ENCODE measurements at places on chromosomes 7 and 10.

DNA sequence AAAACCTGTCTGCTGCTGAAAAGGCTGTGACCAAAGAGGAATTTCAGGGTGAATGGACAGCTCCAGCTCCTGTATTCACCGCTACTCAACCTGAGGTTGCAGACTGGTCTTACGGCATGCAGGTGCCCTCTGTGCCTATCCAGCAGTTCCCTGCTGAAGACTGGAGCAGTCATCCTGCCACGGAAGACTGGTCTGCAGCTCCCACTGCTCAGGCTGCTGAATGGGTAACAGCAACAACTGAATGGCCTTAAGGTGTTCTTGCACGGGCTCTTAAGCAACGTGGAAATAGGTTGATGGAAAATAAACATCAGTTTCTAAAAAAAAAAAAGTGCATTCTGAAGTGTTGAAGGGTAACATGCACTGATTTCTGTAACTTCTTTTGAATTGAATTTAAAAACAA, 82.3 kb downstream of the DAGLB start:
- DNase-seq = no peak

DNA sequence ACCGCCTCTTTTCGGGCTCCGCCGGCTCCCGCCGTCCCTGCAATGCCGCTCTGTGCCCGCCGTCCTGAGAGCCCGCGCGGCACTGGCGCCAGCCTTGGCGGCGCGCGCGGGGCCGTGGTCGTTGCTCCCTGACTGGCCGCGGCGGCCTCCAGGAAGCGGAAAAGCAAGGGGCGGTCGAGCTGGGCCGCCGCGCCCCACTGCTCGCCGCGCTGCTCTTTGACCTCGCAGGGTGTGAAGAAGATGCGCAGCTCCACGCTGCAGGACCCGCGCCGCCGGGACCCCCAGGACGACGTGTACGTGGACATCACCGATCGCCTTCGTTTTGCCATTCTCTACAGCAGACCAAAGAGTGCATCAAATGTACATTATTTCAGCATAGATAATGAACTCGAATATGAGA, at the start of gene CDC14C:
CDC14C (plus strand) TSS at position 115 of the 400 bp plus-strand sequence; CDS start at position 241, 126 bp downstream.
- no peak for DNase-seq

- DNase-seq = no peak
Measured at GRCh38 chr7:38873433-38873832, 35.6 kb downstream of the VPS41 start.

DNA sequence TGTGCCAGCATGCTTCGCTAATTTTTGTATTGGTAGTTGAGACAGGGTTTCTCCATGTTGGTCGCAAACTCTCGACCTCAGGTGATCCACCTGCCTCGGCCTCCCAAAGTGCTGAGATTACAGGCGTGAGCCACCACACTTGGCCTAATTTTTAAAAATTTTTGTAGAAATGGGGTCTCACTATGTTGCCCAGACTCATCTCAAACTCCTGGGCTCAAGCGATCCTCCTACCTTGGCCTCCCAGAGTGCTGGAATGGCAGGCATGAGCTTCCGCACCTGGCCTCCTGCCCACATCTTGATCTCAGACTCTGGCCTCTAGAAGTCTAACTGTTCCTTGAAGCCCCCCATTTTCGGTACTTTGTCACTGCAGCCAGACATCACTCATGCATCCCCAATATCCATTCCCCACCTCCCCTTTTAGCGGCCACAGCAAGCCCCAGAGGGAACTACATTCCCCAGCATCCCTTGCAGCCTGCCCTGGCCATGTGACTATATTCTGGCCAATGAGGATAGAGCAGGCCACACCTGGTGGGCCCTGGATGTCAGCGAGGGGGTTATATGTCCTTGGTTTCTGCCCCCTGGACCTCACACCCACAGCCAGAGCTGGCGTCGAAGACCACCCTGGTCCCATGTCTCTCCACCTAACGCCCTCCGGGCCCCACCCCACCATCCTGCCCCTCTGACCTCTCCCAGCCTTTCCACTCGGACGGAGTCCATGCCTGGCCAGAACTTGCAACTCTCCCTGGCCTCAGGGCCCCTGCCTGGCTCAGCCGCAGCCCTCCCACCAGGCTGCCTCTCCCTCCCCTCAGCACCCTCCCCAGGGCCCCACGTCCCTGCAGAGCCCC, 33.8 kb downstream of the MICALL2 start:
- DNase-seq = no peak

DNA sequence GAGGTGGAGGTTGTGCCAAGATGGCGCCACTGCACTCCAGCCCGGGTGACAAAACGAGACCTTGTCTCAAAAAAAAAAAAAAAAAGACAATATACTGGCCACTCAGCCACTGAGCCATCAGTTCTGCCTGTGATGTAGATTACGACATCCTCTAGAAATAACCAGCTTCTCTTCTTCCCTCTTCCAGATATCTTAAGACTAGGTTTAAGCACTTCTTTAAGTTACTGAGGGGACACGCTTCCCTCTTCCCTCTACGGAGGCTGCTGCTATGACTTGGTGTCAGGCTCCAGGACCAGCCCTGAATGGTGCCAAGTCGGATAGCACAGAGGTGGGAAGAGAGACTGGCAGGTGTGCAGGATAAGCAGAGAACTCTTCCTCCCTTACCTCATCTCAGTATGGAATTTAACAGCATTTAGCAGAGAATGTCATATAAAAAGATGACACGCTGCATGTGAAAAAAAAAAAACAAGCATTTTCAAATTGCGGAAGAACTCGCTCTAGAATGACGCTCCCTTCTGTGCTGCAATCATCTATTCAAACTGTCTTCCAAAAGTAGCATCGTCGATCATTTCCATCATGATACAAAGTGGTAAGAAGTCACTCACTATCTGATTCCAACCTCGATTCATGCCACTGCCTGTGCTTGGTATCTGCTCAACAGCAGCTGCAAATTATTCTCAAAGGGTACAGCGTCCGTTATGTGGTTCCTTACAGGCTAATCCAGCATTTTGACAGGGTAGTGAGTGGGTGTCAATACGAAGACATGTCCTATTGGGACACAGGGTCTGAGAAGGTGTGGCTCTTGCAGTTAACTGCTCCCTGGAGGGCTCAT, 13.8 kb downstream of the DAGLB start:
- no peak for DNase-seq

DNA sequence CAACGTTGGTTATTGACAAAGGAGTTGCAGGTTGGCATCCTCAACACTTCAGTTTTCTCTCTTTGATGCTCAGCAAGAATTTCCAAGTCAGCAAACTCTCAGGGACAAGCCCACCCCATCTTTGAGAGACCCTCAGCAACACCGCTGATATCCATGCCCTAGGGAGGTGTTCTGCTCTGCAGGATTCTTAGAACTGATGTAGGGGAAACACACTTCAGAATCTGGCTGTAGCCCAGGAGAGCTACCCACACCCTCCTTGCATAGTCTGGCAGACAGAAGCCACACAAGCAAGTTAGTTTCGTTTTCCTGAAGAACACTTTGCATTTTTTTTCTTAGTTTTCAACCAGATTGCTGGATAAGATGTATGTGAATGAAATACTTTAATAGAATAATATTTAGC, 822 bp downstream of the SAMD9L start:
- DNase-seq = peak; percentile 61

GRCh38 chr10:78567680-78568455, 500.9 kb upstream of the ZMIZ1 start:
- no peak for DNase-seq

DNA sequence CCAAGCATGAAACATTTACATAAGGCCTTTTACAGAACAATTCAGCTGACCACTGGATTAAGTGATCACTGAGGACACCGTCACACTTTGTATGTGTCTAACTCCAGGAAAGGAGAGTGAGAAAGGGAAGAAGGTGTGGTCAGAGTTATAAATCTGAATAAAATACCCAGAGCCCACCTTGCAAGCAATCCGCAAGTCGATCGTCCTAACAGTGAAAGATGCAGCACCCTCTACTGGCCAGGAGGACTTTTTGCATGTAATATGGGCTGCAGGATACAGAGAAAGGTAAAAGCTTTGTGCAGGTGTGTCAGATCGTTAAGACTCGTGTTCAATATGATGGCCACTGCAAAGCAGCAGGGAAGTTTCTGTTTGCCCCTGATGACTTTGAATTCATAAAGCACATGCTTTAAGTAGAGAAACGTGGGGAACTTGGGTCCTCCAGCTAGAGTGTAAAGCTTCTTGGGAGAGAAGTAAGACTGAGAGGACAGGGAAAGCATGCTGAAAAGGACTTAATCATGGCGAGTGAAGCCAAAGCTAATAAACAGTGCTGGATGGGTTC, 68.5 kb upstream of the BMPER start:
- peak; percentile 57 for DNase-seq

- DNase-seq = peak; percentile 71
Measured at GRCh38 chr7:81616951-81617350, 152.9 kb downstream of the HGF start.

DNA sequence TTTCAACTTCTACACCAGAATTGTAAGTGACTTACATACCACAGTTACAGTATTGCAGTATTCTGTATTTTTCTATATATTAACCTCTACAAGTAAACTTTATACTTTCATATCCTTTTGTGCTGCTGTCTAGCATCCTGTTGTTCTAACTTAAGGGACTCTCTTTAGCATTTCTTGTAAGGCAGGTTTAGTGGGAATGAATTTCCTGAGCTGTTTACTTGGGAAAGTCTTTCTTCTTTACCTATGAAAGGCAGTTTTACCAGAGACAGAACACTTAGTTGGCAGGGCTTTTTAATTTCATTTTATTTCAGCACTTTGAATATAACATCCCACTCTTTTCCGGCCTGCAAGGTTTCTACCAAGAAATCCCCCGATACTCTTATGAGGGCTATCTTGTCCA, 75.8 kb upstream of the WAC start:
- no peak for DNase-seq

DNA sequence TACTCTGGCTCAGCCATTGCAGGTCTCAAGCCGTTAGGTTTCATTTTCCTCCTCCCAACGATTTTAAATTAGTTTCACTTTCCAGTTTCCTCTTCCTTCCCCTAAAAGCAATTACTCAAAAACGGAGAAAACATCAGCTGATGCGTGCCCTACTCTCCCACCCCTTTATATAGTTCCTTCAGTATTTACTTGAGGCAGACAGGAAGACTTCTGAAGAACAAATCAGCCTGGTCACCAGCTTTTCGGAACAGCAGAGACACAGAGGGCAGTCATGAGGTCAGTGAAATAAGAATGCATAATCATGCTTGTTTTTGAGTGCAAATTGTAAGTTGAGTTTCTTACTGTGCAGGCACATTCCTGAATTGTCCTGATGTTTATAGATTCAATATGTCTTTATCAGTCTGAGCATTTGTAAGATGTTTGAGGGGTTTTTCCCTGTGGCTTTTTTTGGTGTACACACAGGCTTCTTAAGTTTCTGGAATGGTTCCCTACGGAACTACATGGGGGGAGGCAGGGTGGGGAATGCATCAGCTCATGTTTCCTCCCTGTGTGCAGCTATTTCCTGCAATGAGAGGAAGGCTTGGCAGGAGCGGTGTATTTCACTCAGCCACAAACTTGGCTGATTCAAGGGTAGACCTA, at the start of gene IFIT3:
IFIT3 (plus strand) TSS at position 195 of the 639 bp plus-strand sequence; CDS start at position 272, 77 bp downstream.
- DNase-seq = peak; percentile 95

DNA sequence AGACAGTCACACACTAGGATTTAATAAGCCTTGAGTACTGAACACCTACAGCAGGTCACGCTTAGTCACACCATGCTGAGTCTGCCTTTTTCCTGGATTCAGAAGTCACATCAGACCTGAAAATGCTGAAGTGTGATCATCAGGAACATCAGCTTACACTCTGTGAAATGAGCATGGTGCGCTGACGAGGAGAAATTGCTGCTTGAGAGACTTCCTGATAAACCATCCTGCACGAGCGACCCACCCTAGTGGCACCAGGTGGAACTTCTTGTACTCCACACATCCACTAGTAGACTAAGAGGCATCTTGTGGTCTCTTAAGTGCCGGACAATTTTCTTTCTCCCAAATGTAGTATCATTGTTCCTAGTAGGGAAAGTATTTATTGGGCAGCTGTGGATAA, 51.8 kb upstream of the MRLN start:
- DNase-seq = peak; percentile 8

- peak; percentile 76 for DNase-seq
Measured at GRCh38 chr10:18279173-18279572, 138.9 kb downstream of the CACNB2 start.

- DNase-seq = peak; percentile 29
Measured at GRCh38 chr7:47550788-47551470, 31.0 kb downstream of the TNS3 start.

DNA sequence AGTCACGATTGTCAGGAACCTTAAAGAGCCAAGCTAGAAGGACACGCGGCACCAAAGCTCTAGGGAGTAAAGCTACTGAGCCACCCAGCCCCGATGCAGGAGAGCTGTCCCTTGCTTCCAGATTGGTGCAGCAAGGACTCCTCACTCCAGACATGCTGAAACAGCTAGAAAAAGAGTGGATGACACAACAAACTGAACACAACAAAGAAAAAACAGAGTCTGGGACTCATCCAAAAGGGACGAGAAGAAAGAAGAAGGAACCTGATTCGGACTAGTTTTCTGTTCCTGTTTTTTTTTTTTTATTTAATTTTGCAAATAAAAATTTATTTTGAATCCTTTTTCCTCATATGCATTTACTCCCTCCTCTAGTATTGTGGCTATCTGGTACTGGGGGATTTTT, 11.4 kb upstream of the HKDC1 start:
- DNase-seq = no peak

GRCh38 chr10:75355706-75356105, 45.9 kb downstream of the ZNF503 start:
- DNase-seq = peak; percentile 34

DNA sequence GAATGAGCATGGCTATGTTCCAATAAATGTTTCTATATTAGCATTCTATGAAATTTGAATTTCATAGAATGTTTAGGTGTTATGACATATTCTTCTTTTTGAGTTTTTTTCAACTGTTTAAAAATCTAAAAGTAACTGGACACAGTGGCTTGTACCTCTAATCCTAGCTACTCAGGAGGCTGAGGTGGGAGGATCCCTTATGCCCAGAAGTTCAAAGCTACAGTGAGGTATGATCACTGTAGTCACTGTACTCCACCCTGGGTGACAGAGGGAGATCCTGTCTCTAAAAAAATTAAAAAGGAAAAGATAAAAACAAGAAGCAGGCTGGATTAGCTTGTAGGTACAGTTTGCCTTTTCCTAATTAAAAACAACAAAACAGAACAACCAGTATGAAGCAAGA, 95.1 kb downstream of the NRBF2 start:
- no peak for DNase-seq

DNA sequence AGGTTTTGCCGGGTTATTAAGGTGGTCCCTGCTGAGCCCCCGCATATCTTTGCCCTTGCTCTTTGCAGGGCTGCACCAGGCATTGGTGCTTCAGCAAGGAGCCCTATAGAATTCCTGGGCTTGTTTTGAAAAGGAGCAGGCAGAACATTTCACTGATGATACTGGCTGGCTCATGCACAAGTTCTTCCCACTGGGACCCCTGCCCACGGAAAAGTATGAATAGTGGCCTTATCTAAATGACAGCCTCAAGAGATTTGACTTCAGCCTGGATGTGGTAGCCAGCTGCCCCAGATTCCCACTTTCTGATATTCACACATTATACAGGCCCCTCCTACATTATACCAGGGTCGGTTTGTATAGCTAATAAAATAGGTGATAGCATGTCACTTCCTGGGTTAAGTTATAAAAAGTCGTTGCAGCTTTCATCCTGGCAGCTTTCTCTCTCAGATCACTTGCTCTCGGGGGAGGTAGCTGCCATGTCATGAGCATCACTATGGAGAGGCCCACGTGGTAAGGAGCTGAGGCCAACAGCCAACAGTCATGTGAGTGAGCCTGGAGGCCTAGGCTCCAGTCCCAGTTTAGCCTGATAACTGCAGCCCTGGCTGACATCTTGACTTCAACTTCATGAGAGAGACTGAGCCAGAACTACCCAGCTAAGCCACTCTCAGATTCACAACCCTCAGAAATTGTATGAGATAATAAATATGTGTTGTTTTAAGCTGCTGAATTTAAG, 16.8 kb upstream of the CRTAC1 start:
- DNase-seq = no peak
